Activated CD8-positive, alpha-beta memory T cell treated with anti-CD3 and anti-CD28 coated beads for 4 hours (primary cell): ENCODE measurements at places on chromosomes 2 and 18.

DNA sequence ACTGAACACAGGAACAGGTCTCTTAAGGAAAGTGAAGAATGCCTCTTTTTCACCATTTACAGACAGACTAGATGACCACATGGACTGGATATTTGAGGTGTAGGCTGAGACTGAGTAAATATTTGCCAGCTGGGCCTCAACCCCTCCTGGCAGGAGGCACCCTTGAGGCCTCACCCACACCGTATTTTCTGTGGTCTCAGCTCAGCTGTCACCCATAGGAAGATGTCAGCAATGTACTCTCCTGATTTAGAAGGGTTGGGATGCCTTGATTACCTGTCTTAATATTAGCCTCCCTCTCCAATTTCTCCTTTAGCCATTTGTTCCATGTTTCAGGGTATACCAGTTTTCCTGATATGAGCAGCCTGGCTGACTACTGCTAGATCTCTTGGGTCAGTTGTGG, 20.3 kb downstream of the ADCYAP1 start:
- DNase-seq = no peak

GRCh38 chr2:59566739-59567138, 986.7 kb downstream of the BCL11A start:
- DNase-seq = no peak

- DNase-seq = no peak
These were observed 212.4 kb downstream of the SLC4A10 start for GRCh38 chr2:161836664-161837063.

DNA sequence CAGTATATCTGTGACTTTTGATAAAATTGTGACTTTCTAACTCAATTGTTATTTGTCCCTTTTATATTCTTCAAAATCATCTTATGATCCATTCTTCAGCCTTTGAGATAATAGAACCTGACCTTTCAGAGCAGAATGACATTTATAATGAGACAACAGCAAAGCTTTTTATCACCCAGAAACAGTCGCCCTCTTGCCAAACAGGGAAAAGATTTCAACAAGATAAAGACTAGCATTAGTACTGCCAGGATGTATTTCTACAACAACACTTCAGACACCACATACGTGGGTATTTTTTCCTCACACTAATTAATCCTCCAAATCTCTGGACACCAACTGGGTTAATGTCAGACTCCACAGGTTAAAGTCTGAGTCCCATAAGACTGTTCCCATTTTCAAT, 249.0 kb downstream of the ZNF804A start:
- DNase-seq = no peak

GRCh38 chr2:158464426-158465281, 7.9 kb downstream of the PKP4 start:
- no peak for DNase-seq

- no peak for DNase-seq
These were observed 123.5 kb downstream of the GLI2 start for GRCh38 chr2:120859128-120859527.

DNA sequence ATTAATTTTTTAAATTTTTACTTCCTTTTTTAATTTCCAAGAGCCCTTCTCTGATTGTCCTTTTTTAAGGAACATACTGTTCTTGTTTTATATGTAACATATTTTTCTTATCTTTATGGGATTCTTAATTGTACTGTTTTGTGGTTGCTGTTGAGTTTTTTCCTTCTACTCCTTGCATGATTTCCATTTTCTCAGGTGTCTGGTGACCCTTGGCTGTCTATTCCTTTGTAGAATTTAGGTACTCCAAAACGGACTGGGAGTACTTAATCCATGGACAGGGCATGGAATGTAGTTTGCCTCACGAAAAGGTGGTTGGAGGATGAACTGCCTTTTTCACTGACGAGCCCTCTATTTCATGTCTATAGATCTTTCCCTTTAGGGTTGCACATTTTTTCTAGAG, 26.6 kb downstream of the TWSG1 start:
- no peak for DNase-seq

GRCh38 chr2:86021396-86022378, 84.0 kb downstream of the POLR1A start:
- DNase-seq = no peak

DNA sequence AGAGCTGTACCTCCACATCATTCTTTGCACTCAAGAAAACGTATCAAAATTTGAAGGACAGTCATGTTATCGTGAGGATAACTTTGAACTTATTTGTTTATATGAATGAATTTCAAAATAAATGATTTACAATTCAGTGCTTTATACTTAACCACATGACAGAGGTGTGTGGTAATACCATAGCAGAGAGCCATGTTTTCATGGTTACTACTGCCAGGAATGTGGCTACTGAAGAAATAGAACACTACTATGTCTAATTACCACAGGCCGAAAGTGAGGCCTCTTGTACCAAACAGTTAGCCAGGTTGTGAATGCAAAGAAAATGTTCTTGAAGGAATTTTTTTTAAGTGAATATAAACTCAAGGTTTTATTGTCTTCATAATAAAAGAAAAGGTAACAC, 49.2 kb downstream of the AAK1 start:
- no peak for DNase-seq

DNA sequence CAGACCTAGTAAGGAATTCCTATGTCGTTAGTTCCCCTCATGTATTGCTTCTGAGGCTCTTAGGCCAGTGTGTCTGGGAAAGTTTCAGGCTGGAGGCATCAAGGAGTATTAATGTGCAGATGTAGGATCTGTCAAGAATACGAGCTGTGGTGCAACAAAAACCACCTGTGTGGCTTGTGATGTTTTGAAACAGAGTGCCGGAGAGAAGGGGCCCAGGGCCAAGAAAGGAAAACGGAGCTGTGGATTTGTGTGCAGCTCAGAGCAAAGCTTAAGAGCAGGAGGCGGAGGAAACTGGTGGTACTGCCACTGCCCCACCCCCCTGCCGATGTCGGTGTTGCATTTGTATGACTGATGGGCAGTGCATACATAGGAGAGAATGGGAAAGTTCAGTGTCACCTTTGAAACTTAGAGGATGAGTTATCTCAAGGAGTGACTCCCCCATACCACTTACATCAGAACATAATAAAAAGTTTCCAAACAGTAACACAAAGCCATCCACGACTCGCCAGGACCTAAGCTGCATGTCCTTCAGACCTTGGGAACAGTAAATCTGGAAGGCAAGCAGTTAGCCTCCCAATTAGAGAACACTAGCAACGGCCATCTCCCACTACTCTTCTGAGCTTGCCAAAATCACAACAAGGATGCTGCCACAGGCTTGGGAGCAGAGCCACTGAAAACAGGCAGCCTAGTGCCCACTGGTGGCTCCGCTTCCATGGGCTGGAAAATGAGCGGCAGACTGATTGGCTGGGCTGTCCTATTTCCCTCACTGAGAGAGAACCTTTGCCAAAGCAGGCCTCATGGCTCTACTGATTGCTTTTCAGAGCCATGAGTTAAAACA, 152.7 kb upstream of the NT5C1B start:
- no peak for DNase-seq

- no peak for DNase-seq
These were observed 98.5 kb upstream of the KCTD1 start for GRCh38 chr18:26646901-26647300.

- DNase-seq = no peak
These were observed 3.7 kb upstream of the PPP3R1 start for GRCh38 chr2:68256093-68256450.

DNA sequence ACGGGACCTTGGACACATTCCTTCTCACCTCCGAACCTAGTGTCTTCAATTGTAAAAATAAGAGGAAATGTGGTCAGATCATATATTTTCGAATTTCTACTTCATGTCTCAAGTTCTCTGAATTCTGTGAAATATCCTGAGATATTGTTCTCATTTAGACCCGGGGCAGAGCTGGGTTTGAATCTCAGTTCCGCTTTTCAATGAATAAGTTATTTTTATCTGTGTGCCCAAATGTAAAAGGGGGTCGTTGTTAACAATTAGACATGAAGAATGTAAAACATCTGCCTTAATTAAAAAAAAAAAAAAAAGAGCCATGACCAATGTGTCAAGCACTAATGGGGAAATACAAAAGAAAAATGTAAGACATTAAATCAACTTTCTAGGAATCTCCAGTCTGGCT, 48.9 kb upstream of the BCL11A start:
- DNase-seq = no peak
